ENCODE measurements at places on chromosomes 2 and 18.
A peak's percentile ranks its signal among the peaks of the same experiment; 100 is the strongest.

DNA sequence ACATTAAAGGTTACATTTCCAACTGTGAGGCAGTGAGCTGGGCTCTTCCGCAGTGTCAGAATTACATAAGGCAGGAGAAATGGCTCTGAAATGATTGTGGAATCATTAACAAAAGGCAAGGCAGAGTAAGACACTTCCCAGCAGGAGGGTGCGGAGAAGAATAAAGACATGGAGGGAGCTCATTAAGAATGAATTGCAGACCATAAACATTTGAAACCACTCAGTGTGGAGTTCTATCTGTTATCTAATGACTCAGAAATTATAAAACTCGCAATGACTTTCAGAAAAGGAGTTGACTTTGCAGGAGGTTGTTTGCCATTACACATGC, 77.0 kb downstream of the SMIM21 start:
- DNase-seq, result no peak

- DNase-seq, result no peak
These were observed 1038.9 kb upstream of the ZEB2 start for GRCh38 chr2:145558617-145559350.

- DNase-seq, result no peak
These were observed 219.8 kb downstream of the ZRANB3 start for GRCh38 chr2:135311268-135311667.

DNA sequence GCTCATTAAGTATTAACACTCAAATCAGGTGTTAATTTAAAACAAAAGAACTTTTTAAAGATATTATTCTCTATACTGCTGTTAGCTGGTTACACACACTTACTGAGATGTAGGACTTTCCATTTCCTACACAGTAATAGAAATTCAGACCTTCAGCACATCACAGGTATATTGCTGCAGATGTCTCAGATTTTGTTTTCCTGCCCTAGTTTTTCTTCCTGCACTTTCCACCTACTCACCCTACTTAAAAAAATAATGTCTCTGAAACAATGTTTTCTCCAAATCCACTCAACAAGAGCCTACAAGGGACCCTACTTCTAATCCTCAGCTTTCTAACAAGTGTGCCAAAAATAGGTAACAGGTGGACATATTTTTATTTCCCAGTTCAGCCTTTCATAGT, 43.9 kb downstream of the DYM start:
- no peak for DNase-seq

- DNase-seq, result no peak
These were observed 31.4 kb downstream of the SLC4A3 start for GRCh38 chr2:219658874-219659273.

GRCh38 chr2:232377319-232377718, 1.2 kb upstream of the ALPP start:
- no peak for DNase-seq

GRCh38 chr2:219418155-219419011, at the start of gene DES:
Gene DES (plus strand): TSS chr2:219418377. CDS start chr2:219418463, 86 bp downstream.
- DNase-seq, result no peak

- no peak for DNase-seq
These were observed 14.7 kb downstream of the CYP27A1 start for GRCh38 chr2:218796691-218797090.

- no peak for DNase-seq
These were observed 392.1 kb upstream of the HS6ST1 start for GRCh38 chr2:128710729-128711128.

GRCh38 chr2:5562426-5562825, 129.8 kb upstream of the SOX11 start:
- DNase-seq, result no peak

- no peak for DNase-seq
These were observed 167.1 kb downstream of the SLC8A1 start for GRCh38 chr2:40284797-40285196.

DNA sequence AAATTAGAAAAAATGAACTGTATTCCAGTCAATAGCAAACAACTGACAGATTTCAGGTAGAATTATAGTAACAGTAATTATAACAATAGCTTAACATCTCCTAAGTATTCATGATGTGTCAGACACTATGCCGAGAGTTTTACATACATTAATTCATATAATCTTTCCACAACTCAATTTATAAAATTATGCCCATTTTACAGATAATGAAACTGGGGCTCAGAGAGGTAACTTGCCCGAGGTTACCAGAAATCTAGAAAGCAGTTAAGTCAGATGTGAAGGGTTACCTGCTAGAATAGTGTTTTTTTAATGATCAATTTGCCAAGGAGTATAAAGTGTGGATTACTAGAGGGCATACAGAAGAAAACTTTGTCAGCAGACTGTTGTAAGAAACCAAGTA, 12.2 kb downstream of the NBAS start:
- no peak for DNase-seq

DNA sequence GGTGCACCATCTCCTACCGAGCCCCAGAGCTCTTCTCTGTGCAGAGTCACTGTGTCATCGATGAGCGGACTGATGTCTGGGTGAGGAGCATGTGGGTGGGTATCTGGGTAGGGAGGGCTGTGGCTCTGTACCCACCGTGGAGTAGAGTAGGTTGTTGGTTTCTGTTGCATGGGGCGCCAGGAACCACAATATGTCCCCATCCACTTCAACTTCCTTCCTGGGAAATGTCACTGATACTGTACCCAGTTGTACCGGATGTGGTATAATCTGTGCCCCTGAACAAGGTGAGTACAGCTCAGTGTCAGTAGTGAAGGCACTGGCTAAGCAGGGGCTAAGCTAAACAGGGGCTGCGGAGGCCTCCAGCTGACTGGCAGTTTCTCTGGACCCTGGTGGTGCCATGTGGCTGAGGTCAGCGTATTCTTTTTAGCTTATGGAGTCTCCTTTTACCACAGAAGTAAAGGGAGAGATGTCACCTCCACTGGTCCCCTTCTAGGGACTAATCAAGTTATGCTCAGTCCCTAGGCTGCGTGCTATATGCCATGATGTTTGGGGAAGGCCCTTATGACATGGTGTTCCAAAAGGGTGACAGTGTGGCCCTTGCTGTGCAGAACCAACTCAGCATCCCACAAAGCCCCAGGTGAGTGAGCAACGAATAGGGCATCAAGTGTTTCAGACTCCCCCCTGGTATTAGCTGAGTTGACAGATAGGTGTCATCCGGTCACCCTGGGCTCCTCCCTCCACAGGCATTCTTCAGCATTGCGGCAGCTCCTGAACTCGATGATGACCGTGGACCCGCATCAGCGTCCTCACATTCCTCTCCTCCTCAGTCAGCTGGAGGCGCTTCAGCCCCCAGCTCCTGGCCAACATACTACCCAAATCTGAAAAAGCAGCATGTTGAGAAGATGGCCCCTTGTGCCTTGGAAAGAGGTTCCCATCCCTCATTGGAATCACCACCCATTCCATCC, 2.7 kb downstream of the STK16 start:
- DNase-seq, result peak; percentile 72

GRCh38 chr2:20422402-20423271, 24.2 kb upstream of the RHOB start:
- DNase-seq, result no peak

- DNase-seq, result no peak
These were observed 607.6 kb downstream of the LRP1B start for GRCh38 chr2:141523199-141523598.

- no peak for DNase-seq
These were observed 119.3 kb upstream of the SIX2 start for GRCh38 chr2:45128580-45128997.

GRCh38 chr2:196849895-196850294, 40.7 kb upstream of the C2orf66 start:
- no peak for DNase-seq

GRCh38 chr2:23566241-23567142, 181.5 kb downstream of the KLHL29 start:
- no peak for DNase-seq

- no peak for DNase-seq
These were observed 19.8 kb downstream of the GPC1 start for GRCh38 chr2:240455272-240455646.

- DNase-seq, result no peak
These were observed 98.1 kb downstream of the ZEB2 start for GRCh38 chr2:144421606-144422510.

DNA sequence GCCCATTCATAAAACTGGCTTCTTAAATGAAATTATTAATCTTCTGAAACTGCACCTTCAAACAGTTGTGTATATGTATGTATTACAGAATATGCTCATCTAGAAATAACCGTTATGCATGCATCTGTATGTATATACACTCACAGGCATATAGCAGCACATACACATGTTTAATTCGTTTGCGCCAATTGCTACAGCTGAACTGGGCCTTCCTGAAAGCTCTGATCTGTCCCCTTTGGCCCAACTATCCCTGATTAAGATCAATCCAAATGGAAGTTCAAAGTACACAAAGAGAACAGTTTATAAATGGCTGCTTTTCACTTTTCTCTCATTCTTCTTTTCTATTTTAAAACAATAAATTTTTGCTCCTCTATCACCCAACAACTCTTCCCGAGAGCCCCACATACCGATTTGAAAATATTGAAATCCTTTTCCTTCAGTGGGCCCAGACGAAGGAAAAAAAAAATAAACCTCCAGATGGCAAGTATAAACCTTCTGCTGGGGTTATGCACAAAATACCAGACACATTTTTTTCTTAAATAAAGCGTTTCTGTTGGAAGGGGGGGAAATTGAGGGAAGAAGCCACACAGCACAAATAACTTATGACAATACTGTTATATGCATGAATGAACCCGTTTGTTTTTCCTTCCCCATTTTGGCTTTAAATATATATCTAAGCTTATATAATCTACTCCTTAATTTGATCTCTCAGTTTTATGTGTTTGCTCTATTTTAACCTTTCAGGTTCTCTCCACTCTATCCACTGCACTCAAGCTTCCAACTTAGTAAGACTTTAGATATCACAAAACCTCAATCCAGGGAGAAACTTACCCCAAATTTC, 267.3 kb downstream of the TCF4 start:
- no peak for DNase-seq

GRCh38 chr18:23311351-23312121, 141.6 kb upstream of the RIOK3 start:
- DNase-seq, result no peak

DNA sequence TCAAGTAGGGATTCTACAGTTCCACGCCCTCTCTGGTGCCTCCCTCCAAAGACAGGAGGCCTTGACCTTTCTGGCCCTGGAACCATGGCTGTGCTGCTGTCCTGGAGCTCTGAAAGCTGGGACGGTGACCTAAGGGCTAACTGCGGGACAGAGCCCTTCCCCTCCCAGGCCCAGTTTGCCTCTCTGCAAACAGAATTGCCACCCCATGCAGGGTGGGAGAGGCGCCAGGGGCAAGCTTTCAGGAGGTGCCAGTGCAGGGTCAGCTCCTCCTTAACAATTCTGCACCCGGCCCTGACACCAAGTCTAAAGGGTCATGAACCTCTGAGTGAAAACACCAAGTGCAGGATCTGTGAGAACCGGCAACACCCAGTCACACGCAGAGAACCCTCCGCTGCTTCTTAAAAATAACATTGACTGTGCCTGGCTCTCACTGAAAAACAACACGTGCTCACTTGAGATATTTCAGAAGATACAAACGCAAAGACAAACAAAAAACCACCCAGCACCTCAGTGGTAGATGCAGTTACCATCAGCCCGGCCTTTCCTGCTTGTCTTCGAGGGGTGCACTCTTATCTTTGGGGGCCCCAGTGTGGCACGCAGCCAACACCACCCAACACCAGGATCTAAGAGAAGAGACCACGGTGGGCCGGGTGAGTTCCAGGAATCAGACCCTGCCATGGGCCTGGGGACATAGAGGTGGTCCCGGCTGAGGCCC, 1.1 kb upstream of the SNED1 start:
- DNase-seq, result no peak

DNA sequence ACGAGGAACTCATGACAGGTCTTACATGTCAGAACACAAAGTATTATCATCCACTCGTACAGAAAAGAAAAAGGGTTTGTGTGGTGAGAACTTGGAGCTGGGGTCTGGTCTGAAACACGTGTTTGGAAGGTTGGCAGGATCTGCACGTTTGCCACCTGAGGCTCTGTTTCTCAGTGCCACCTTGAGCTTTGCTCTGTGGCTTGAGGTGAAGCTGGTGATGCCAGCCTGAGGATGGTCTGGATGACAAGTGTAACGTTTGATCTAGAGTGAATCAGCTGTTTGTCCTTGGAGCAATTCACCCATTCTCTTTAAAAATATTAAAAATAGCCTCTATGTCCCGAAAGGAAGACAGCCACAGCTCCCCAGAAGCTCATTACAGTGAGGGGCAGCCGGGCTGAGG, 45.4 kb upstream of the KLF11 start:
- no peak for DNase-seq

DNA sequence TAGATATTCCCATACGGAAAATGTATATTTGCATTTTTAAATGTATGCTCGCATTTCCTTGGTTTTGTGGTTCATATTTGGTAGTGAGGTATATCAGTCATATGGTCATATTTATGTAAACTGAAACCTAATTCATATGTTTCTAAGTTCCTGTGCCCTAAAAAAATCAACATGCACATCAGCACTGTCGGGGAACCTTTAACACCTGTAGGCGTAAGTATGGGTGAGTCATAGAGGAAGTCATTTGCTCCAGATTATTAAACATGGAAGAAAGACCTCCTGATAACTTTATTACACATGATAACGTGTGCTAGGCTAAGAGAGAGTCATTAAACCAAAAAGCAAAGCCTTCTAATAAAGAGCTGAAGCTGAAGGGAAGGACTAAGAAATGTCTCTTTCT, 437.7 kb downstream of the NRXN1 start:
- DNase-seq, result no peak

GRCh38 chr2:54879598-54880332, 156.3 kb downstream of the EML6 start:
- DNase-seq, result no peak

GRCh38 chr2:145740302-145740701, 1220.4 kb upstream of the ZEB2 start:
- DNase-seq, result no peak

GRCh38 chr2:233386382-233387041, 32.2 kb downstream of the DGKD start:
- no peak for DNase-seq

All from stimulated activated naive CD4-positive, alpha-beta T cell treated with Interleukin-2 at 50 U/mL for 16 hours (primary cell).